ENCODE measurements at places on chromosomes 5 and 9. TPM values are rescaled to one million over a fixed set of nuclear protein-coding genes. Genes with fewer than 3 reads are reported as not detected.

DNA sequence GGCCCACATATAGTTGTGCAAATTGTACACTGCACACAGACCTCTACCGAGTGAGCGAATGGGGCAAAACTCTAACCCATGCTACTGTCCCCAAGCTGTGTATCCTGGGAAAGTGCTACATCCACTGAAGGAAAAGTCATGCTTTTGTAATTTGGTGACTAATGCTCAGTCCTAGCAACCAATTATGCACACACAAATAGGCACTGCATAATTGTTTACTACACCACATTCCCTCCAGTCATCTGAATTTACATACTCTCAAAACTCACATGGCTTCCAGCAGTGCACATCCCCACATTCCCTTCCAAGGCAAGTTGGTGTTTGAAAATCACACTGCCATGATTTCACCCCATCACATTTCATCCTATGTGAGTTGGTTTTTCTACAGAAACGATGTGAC, 125.9 kb upstream of the OSMR start:
- DNase-seq = no peak

DNA sequence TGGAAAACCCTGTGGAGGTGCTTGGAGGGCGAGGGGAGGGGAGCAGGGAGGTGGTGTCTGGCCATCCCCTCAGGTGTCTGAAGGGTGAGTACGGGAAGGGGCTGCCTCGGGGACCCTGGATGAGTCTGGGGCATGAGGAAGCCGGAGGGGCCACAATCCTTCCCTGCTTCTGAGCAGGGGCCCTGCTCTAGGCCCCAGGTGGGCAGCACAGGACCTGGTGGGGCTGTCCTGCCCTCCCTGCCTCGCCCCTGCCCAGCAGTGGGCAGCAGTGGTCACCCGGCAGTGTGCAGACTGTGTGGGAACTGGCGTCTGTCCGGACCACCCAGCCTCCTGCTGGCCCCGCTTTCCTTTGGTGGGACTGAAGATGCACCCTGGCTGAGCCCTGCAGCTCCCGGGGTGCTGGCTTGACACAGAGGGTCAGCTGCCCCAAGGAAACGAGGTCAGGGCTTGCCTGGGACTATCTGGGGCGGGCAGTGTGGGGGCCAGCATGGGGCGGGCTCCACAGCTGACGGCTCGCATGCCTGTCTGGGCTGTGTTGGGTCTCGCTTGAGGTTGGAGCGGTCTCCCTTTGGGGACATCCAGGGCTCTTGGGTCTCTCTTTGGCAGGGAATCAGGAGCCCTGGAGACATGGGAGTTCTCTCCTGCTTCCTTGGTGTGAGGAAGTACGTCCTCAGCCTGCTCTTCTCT, 26.1 kb downstream of the RXRA start:
- no peak for DNase-seq

DNA sequence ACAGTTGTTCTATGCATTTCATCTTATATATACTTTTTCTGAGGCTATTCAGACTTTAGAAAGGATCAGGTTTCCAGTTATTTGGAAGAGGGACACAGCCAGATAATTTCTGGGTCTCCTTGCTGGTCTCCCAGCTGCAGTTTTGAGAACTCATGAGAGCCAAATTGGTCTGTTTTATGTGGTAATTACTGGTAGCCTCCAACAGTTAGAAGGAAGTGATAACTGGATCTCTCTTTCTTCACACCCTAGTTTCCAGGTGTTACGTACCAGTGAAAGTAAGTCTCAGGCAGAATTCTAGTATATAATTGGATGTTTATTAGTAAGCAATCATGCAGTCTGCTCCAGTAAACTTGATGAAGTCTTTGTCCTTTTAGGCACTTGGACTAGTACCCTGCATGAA, 63.2 kb upstream of the RPS23 start:
- no peak for DNase-seq

Gene TUT7
- 6.6 TPM for polyA plus RNA-seq

GRCh38 chr9:76459694-76460635, 983 bp downstream of the GCNT1 start:
- peak; percentile 75 for DNase-seq

All from kidney (tissue), 22 donors.